Fibroblast of skin of right quadriceps (primary cell): ENCODE measurements at places on chromosomes 3 and 15.
A peak's percentile ranks its signal among the peaks of the same experiment; 100 is the strongest.

DNA sequence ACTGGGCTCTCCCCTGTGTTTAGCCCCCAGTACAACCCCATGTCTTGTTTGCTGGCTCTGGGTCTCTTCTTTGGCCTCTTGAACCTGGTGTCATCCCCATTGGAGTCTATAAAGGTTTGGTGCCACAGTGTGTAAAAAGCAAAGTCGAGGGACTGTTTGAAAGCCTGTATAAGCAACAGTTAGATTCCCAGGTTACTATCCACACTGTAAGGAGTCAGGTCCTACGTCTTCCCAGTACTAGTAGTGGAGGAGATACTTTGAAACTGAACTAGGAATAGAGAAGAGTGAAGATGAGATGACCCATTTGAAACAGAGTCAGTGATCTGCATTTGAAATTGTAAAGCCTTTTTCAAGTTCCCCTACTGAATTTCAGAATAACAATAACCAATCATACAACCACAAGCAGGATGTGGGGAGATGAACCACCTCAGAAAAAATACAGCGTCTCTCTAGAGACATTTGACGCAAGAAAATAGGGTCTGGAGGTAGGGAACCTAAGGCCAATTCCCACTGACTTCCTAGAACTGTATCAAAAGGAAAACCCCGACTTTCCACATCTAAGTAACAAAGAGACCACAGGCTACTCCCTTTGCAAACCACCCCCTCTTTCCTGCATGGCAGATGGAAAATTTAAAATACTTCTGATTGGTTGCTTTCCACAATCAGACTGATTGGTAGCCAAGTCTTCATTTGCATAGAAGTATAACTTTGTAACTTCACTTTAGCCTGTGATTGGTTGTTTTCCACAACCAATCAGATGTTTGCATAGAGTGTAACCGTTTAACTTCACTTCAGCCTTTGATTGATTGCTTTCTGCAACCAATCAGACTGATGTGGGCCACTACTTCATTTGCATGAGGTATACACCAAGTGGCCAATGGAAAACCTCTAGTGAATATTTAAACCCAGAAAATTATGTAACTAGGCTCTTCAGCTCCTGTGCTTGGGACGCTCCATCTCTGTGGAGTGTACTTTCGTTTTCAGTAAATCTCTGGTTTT is 49.9 kb upstream of the NEDD4 start:
- no peak for DNase-seq

DNA sequence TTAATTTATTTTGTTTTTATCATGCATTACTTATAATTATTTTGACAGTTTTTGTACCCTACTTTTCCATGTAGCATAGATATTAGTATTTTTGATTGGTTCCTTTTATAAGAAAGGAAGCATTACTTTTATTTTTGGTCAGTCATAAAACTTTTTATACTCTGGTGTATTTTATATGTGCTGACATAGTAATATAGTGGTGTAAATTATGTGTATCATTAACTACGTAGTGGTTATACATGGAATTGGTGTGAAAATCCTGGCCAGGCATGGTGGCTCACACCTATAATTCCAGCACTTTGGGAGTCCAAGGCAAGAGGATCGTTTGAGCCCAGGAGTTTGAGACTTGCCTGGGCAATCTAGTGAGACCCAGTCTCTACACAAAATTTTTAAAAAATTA is 18.8 kb upstream of the NIPA2 start:
- DNase-seq: no peak

DNA sequence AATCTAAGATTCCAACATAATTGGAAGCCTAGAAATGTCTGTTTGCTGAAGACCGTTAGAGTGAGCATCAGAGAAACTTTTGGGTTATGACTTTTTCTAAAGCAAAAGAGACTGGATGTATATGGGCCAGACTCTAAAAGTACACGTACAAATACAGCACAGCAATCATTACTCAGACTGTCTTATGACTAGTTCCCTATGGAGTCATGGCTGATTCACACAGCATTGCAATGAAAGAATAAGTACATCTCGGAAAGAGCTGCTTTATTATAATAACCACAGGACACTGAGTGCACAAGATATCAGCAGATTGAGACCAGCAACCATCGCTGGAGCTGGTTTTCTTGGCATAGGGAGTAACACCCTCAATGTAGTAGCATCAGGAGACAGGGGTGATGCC is 618.6 kb downstream of the NLGN1 start:
- peak; percentile 80 for DNase-seq

DNA sequence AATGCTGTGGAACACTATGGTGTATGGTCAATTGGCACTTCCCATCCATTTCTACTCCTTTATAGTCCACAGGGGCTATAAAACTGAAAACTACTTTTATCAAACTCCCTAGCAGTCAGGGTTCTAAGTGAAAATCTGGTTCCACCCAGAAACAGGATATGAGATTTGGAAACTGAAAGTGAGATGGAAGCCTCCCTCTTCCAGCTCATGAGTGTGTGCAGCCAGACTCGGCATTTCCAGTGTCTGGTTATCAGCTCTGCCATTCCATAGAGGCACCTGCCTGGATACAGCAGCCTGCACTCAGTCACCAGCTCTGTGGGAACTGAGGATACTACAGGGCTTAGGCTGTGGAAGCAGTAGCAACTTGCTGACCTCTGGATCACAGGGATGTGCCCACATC is 14.7 kb upstream of the PLA2G4F start:
- no peak for DNase-seq

DNA sequence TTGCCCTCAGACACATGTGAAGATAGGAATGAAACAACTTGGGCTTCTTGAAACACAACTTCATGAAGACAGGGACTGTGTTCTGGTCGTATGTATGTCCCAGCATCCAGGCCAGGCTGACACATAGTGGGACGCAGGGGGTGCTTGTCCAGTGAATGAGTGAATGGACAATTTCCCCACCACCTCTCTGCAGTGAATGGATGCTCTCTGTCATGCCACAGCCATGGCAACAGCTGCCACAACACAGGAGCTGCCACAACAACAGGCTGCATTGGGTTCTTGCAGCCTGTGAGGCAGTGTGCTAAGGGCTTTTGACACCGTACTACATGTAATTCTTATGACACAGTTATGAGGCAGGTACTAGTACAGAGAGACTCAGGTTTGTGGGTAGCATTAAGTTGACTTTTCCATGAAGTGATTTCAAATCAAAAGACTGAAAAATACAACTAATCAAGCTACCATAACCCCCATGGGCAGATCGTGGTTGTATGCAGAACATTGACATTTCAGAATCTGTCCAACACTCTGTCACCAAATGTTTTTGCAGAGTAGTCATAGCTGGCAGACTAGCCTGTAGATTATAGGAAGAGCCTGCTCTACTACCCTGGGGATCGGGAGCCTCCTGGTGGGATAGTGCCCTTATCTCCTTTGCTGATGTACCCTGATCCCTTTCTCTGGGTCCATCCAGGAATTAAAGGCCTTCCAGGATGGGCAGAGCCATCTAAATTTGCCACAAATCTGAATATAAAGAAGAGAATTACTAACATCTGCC is 40.8 kb downstream of the CLSTN2 start:
- DNase-seq: no peak

DNA sequence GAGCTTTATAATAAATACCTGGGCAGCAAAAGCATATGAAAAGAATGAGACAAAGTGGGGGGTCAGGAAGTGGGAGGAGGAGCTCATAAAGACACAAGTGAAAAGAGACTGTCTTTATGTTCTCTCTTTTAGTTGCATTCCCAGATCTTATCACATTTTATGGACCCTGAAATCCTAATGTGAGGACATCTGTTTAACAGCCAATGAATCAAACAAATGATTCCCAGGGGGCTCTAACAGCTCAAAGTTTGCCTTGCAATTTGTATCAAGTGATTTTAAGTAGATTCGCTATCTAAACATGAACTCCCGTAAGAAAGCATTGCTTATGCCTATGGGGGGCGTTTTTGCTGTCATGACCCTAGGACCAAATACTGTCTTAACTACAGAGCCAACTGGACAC is 332.3 kb upstream of the CNTN4 start:
- no peak for DNase-seq

GRCh38 chr3:161069511-161070251 is 35.5 kb downstream of the B3GALNT1 start:
- DNase-seq: peak; percentile 47

GRCh38 chr3:140540262-140540661 is 137.6 kb upstream of the TRIM42 start:
- no peak for DNase-seq

DNA sequence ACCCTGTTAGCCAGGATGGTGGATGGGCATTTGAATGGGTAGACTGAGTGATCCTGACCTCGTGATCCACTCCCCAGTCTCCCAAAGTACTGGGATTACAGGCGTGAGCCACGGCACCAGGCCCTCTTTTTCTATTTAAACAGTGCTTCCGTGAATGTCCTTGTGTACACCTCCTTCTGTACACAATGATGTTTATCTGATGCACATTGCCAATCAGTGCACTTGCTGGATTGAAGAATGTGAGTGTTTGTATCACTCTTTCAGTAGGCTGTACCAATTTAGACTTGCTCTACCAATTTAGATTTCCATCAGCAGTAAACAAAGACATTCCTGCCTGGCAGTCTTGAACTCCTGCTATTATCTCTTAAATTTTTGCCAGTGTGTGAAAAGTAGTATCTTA is 8.9 kb upstream of the ZNF619 start:
- no peak for DNase-seq

DNA sequence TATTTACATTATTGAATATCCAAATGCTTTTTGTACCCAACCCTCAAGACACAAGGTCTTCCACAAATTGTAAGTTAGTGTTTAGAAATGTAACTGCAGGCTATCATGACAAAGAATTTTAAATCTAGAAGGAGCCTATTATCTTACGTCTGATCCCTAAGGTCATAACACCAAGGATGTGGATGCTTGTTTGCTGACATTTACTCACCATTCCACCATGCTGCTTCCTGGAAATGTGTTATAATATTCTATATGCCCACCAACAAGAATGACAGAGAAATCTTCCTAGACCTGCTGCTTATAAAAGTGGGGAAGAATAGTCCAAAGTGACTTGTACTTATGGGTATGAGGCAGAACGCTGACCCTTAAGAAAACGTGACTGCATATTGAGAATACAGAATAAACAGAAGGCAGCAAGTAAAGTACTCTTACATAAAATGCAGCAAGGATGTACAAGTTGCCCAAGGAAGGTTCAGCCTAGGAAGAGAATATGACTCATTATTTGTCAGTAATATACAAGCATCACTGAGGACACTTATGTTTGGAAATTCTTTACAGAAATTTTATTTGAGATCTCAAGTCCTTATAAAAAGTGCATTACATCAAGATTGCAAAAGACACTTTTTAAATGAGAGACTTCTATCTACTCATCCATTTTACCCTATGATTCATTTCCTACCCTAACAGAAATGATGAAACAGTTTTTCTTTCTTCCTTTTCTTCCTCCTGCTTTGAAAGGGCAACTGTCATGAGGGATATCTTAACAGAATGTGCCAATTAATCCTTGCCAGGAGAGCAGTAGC is 59.6 kb downstream of the ESYT3 start:
- DNase-seq: peak; percentile 76

DNA sequence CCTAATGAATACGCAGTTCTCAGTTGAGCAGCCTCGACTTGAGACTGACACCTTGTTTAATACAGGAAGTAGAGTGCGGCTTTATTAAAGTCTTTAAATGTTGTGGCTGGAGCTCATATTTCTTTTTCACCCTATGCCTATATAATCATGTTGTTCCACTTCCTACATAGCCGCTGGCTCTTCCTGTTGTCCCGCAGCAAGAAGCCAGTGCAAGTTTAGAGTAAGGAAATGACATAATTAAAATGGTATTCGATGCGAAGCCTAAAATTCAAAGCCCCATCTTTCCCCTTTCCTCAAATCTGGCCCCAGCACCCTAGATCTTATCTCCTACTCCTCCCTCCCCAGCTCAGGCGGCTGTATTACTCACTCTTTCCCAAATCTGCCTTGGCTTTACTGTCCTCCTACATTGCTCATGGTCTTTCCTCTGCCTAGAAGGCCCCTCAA is 7.5 kb upstream of the PHLDB2 start:
- DNase-seq: peak; percentile 94

GRCh38 chr15:77840991-77841775 is 208.5 kb upstream of the LINGO1 start:
- DNase-seq: peak; percentile 62

DNA sequence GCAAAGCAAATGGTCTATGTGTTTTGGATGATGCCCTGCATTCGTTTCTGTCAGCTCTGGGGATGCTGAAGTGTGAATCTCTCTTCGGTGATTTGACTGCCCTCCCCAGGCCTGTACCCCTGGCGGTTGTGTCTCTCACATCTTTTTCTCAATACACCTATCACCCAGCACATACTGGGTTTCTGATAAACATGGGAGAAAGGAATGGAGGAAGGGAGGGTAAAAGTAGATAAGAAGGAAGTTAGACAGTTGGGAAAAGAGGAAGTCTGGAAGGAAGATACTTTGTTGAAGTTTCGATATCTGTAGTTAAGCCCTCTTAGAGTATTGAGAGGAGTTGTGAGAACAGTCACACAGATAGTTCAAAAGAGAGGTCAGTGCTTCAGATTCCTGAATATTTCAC is 35.8 kb upstream of the LRTM1 start:
- no peak for DNase-seq

- DNase-seq: no peak
These were observed 26.1 kb downstream of the CHDH start for GRCh38 chr3:53820084-53820483.

DNA sequence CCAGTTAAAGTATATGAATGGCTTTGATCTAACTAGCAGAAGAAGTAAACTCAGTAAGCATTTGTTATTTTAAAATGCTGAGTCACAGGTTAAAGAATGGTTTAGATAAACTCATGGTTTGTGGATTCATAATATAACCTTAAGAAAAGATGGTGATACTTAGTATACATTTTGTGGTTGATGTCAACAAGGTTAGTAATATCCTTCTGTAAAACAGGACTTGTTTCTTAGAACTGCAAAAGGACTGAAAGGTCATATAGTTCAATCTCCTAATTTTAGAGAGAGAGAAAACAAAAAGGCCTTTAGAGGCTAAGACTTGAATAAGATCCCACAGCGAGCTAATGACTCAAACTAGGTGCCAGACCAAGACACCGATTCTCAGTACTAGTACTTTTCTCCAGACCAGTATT is 50.0 kb downstream of the STRIT1 start:
- DNase-seq: peak; percentile 31

GRCh38 chr3:183466575-183466974 is 38.2 kb upstream of the MCF2L2 start:
- no peak for DNase-seq

GRCh38 chr3:98657457-98657856 is 64.0 kb upstream of the CPOX start:
- DNase-seq: peak; percentile 13

GRCh38 chr3:54120657-54121413 is 1.5 kb upstream of the CACNA2D3 start:
- DNase-seq: no peak

GRCh38 chr15:82909080-82909815 is 43.3 kb downstream of the HOMER2 start:
- DNase-seq: no peak

- peak; percentile 23 for DNase-seq
These were observed 4.1 kb downstream of the ISLR2 start for GRCh38 chr15:74134387-74135027.

- no peak for DNase-seq
These were observed 29.9 kb upstream of the MRPL3 start for GRCh38 chr3:131532645-131533044.
